ENCODE measurements at places on chromosomes 12 and 14.

DNA sequence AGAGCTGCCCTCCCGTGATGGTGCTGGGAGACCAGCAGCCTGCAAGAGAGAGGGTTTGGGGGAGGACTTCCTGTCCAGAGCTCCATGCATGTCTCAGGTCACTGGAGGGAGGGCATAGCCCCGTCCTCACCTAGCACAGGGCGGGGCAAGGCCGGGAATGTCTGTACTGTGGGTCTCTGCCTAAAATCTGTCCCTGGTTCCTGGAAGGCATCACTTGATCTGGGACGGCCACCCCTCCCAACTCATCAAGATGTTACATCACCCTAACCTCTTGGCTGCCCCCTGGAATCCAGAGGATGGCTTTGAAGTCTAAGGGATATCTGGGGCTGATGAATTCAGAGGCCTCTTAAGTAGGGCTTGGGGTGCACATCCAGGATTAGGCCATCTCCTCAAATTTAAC lies 37.0 kb upstream of the MEG3 start:
- no peak for DNase-seq

- peak; percentile 59 for DNase-seq
Observed at GRCh38 chr12:30197392-30198057, 413.8 kb upstream of the TMTC1 start.

GRCh38 chr14:55864890-55865655 lies 253.1 kb upstream of the PELI2 start:
- peak; percentile 43 for DNase-seq

GRCh38 chr12:120368789-120369602 lies at the start of gene MSI1:
MSI1 (minus strand) TSS chr12:120369164; CDS start chr12:120369091, 73 bp downstream.
- DNase-seq = no peak

GRCh38 chr14:31717294-31718085 lies 156.3 kb downstream of the NUBPL start:
- no peak for DNase-seq

DNA sequence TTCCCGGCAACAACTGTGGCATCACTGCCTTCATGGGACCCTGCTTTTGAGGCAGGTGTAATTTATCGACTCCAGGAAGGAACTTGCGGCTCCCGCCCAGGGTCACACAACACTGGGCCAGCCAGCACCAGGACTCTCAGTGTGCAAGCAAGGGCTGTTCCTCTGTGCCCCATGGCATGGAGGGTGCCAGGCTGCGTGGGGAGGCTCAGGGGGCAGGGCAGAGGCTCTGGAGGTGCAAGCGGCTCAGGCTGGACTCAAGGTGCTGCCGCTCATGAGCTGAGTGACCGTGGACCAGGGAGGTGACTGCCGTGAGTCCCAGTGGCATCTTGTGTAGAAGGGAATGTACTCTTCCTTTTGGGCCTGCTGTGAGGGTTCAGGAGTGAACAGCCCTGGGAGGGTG lies 57.6 kb downstream of the SLC24A4 start:
- DNase-seq = no peak

GRCh38 chr12:132429946-132430643 lies 59.9 kb upstream of the FBRSL1 start:
- no peak for DNase-seq

DNA sequence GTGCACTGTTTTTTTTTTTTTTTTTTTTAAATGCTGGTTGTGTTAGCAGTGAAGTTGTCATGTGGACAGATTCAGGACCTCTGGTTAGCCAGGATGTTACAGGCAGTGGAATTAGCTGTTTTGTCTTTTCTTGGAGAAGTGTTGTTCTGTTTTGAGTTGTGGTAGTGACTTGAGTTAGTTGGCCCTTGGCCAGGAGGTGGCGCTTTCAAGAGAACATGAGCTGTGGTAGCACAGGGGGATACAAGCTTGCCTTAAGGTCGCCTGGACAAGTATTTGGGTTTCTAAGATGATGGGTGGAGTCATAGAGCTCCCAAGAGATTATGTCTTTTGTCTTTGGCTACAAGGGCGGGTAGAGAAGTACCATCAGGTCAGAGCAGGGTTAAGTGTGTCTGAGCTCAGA lies 33.3 kb upstream of the CCDC198 start:
- peak; percentile 30 for DNase-seq
